ENCODE measurements at places on chromosomes 5 and 9.
A peak's percentile ranks its signal among the peaks of the same experiment; 100 is the strongest.

GRCh38 chr5:160957312-160957861, 105.4 kb upstream of the ATP10B start:
- DNase-seq, result no peak

DNA sequence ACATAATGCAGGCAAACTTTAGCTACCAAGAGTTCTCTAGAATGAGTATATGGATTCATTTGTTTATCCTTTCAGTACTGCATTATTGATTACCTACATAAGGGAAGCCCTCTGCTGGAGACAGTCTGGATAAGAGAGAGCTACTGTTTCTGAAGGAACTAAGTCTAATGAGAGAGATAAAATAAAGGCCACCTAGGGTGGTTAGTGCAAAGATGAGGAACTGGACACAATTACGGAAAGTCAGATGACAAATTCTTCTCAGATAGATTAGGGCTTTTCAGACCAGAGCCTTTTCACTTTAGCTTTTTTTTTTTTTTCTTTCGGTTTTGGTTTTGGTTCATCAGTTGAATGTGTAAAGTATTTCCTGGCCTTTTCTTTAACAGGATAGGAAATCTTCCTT, 31.3 kb downstream of the ISOC1 start:
- no peak for DNase-seq

DNA sequence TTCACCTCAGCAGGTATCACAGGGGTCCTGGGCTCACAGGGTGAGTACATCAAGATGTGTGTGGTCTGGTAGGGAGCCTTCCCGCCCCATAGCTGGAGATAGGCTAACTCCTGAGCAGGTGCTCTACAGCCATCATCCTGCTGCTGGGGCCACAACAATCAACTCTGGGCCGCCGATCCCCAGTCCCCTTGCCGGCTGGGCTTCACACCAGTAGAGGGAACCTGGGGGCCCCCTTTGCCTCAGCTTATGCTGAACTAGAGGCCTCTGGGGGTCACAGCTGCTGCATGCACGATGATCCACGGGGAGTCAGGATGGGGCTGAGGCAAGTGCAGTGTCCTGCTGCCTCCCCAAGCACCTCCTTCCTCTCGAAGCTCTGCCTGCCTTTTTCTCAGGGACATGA, 46.5 kb downstream of the IRF1 start:
- DNase-seq, result no peak

DNA sequence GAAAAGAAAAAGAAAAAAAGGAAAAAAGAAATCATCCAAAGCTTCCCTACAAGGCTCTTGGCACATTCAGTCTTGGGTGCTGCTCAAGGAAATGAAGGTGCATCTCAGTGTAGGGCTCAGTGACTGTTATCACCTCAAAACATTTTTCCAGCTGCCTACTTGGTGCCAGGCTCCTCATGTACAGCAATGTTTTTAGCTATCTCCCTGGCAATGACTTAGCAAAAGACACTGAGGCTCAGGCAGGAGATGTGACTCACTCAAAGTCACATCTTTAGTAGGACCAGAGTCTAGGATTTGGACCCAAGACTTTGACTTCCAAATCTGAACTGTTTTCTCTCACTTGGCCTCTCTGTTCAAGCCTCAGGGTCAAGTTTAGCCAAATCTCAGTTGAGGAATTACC, 264.2 kb downstream of the CRB2 start:
- DNase-seq, result no peak

DNA sequence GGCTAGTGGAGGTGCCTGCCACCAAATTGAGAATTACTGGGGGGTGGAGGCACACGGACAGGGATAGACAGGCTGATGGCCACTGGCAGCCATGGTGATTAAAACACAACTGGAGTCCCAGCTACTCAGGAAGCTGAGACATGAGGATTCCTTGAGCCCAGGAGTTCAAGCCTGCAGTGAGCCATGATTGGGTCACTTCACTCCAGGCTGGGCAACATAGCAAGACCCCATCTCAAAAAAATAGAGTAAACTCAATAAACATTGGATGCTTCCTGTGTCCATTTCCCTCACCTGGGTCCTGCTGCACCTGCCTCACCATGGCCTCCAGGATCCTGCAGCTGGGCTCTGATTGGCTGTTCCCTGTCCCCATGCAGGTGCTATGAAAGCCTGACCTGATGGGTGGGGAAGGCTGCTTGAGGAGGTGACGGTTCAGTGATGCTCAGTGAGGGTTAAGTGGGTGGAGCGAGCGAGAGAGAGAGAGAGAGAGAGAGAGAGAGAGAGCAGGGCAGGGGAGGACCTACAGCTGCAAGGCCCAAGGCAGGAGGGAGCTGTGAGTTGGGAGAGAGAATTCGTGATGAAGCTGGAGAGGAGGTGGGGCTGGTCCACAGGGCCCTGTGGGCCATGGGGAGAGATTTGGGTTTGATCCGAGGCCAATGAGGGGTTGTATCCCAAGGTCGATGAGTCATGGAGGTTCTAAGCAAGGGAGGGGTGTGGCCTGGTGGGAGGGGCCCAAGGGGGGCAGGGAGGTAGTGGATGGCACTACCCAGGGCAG, 36.7 kb upstream of the FUBP3 start:
- DNase-seq, result no peak

DNA sequence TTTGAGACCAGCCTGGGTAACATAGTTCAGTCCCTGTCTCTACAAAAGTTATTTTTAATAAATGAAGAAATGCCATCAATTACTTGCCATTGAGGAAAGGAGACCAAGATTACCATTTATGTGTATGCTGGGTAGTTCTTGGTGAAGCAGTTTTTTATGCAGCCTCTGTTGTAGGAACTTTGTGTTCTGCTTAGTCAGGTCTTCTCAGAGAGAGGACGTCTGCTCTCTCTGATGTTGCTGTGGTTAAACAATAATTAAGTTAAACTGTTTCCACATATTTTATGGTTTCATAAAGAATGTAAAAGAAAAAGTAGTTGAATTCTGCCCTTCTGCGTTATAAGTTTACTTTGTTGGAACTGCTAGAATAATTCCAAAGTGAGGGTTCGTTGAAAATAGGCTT, 210.5 kb downstream of the KDM4C start:
- DNase-seq, result no peak

DNA sequence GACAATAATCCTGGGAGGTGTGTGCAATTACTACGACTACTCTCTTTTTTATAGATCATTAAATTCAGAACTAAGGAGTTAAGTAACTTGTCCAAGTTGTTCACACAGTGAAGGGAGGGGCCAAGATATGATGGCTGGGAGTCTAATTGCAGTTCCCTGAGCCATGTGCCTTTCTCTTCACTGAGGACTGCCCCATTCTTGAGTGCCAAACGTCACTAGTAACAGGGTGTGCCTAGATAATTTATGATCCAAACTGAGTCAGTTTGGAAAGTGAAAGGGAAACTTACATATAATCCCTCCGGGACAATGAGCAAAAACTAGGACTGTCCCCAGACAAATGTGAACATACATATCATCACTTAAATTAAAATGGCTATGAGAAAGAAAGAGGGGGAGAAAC, 20.2 kb downstream of the IL7R start:
- no peak for DNase-seq

- DNase-seq, result no peak
Measured at GRCh38 chr5:31845361-31845760, 206.4 kb downstream of the PDZD2 start.

DNA sequence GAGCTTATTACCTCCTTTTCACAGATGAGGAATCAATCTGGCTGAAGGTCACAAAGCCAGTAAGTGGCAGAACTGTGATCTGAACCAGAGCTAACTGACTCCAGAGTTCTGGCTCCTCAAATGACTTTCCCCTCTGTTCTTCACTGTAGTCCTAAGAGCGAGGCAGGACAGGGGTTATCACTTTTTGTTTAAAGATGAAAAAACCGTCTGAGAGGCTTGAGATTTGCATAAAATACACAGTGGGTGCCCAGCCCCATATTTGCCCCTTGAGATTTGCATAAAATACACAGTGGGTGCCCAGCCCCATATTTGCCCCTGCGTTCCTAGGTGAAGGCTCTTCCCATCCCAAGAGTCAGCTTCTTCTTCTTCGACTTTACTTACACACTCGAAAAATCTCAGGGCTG, 667 bp downstream of the FBXO10 start:
- no peak for DNase-seq

DNA sequence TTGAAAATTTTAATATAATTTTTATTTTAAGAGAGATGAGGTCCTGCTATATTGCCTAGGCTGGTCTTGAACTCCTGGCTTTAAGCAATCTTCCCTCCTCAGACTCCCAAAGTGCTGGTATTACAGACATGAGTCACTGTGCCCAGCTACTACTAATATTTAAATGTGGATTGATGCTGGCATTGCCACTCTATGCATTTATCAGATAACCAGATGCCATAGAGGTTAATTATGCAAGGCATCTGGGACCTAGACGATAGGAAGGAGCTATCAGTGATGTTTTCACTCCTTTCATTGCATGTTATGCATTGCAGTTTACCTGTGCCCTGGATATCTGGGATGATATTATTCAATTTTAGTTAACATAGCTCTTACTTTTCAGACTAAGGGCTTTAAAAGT, 127.0 kb downstream of the RPS23 start:
- no peak for DNase-seq

- DNase-seq, result no peak
Measured at GRCh38 chr5:10169359-10169758, 80.3 kb downstream of the ATPSCKMT start.

- DNase-seq, result no peak
Measured at GRCh38 chr5:127615916-127616315, 33.0 kb upstream of the CTXN3 start.

DNA sequence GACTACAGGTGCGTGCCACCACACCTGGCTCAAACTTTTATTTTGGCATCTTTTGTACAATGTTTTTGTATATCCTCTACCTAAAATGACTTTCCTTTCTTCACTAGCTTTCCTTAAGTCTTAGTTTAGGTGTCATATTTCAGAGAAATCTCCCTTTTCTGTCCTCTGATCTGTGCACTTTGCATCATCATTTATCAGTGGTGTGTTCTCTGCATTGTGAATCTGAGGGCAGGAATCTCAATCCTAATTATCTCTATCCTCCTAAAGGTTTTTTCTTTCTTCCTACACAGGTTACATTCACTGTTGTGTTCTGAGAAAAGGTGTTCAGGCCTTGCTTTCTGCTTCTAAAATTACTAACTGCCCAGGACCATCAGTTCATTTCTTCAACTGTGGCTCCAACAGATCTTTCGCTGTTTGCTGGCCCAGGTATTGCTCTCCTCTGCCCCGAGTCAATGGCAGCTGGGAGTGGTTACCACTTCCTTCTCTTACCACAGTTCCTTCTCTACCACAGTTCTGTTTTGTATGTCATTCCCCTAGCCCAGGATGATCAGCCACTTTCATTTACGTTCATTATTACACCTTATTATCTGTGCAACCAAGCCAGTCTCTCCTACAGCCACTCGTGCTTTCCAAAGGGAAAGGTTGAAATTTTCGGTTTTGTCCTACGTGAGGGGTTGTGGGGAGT, 14.0 kb downstream of the TGFBR1 start:
- DNase-seq, result peak; percentile 72

GRCh38 chr9:136093995-136094881, 851 bp downstream of the NACC2 start:
- DNase-seq, result peak; percentile 39

DNA sequence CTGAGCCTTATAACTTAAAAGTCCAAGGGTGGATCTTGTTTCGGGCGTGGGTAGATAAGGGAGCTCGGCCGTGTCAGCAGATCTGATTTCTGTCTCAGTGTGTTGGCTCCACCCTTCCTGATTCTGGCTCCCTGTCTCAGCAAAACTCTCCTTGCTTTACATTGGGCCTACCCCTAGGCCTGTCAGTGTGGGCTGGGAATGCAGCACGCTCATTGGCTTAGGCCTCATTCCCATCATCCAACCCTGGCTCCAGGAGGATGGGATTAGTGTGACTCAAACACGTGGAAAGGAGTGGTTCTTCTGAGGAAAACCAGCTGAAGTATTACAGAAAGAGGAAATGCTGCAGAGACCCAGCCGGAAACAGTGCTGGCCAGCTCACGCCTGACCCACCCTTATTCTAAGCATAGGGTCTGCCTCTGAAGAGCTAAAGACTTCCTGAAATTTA, 59.9 kb downstream of the ZFAND5 start:
- DNase-seq, result no peak

GRCh38 chr9:114349713-114350480, 20.2 kb downstream of the ORM2 start:
- DNase-seq, result no peak

DNA sequence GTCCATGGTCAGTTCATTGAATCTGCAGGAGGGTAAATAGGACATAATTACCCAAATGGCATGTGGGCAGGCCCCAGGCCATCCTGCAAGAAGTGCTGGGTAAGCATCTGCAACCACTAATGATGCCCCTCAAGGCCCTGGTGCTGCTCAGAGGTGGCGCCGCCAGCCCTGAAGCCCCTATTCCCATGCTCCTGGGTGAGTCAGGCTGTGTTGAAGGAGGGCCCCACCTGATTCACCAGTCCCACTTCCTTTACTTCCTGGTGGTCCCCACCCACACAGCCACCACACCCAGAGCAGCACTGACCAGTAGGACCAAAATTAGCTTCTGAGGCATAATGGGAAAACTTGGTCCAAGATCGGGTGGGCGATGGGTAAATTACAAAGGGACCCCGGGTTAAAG, 120.4 kb upstream of the SPRY4 start:
- no peak for DNase-seq

GRCh38 chr5:131595088-131596033, 39.7 kb downstream of the RAPGEF6 start:
- peak; percentile 58 for DNase-seq

All from CD8-positive, alpha-beta memory T cell (primary cell).